ENCODE measurements at places on chromosomes 6 and 20. TPM values are rescaled to one million over a fixed set of nuclear protein-coding genes. Genes with fewer than 3 reads are reported as not detected.

Gene PBOV1
- not detected for total RNA-seq

Gene OPRM1
- total RNA-seq: not detected

Gene VPS16
- total RNA-seq: 61.1 TPM

Gene RAB23
- 2.7 TPM for total RNA-seq

Gene MCM3
- 142 TPM for total RNA-seq

Gene SCGN
- total RNA-seq: not detected

Gene IRF4
- 221 TPM for total RNA-seq

Gene DEFB123
- total RNA-seq: not detected

Gene NT5E
- 17.9 TPM for total RNA-seq

Gene MEP1A
- not detected for total RNA-seq

Gene MMP24OS
- 34.0 TPM for total RNA-seq

Gene PPP1R18
- total RNA-seq: 305 TPM

Gene OVOL2
- not detected for total RNA-seq

Gene C20orf141
- total RNA-seq: not detected

Gene RBPJL
- 0.17 TPM for total RNA-seq

Gene TBX18
- not detected for total RNA-seq

Gene GPLD1
- total RNA-seq: 0.59 TPM

Gene GABBR1
- 27.0 TPM for total RNA-seq

Gene DOK5
- total RNA-seq: 3.1 TPM

Gene SLC35B2
- 31.6 TPM for total RNA-seq

Gene ORC3
- total RNA-seq: 35.1 TPM

Gene TFAP2D
- not detected for total RNA-seq

Gene ENPP1
- total RNA-seq: 0.24 TPM

Gene BTNL2
- total RNA-seq: not detected

Gene UNC5CL
- 2.1 TPM for total RNA-seq

Gene SLC17A5
- 6.0 TPM for total RNA-seq

Gene C20orf202
- total RNA-seq: not detected

Gene SLC52A3
- total RNA-seq: not detected

Gene MYH7B
- total RNA-seq: 0.20 TPM

Gene GSTA3
- not detected for total RNA-seq

Gene GJA10
- 0.15 TPM for total RNA-seq

Gene SALL4
- total RNA-seq: 0.12 TPM

Gene ZKSCAN3
- 5.0 TPM for total RNA-seq

Gene SLC22A1
- total RNA-seq: 4.0 TPM

Gene CMTR1
- total RNA-seq: 88.0 TPM

Gene SEMG1
- not detected for total RNA-seq

Gene SLC35D3
- not detected for total RNA-seq

Gene HSPA1L
- 3.7 TPM for total RNA-seq

Gene NMBR
- not detected for total RNA-seq

Gene SYNE1
- 79.2 TPM for total RNA-seq
